ENCODE measurements at places on chromosomes 12 and 14.

GRCh38 chr14:70149596-70150165 is 39.1 kb downstream of the SLC8A3 start:
- DNase-seq = no peak

- DNase-seq = peak; percentile 58
These were observed 82.2 kb downstream of the PPP2R5C start for GRCh38 chr14:101843665-101844064.

- DNase-seq = no peak
These were observed 27.6 kb downstream of the TC2N start for GRCh38 chr14:91839749-91840148.

DNA sequence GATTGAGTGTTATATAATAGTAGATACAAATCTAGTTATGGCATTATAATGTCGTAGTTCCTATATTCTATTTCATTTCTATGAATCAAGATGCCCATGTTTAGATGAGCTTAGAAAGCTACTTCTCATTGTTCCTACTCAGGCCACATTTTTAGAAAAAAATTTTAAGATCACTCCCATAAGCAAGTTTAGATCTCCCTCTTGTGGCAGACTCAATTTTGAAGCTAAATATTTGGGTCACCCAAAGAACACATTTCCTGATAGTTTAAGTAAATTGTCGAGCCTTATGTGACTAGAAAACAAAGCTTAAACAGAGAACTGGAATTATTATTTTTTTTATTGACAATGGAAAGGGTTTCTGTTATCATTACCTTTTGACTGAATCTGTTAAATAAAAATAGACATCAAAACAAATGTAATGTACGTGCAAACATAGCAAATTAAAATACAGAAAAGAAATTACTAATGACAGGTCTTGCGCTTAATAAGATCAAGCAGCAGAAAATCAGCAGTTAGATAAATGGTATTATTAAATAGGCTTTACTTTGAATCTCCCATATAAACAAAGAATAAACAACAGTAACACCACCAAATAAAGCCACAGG is 180.2 kb downstream of the ACSS3 start:
- no peak for DNase-seq

GRCh38 chr12:128815779-128816642 is 7.7 kb downstream of the SLC15A4 start:
- no peak for DNase-seq

DNA sequence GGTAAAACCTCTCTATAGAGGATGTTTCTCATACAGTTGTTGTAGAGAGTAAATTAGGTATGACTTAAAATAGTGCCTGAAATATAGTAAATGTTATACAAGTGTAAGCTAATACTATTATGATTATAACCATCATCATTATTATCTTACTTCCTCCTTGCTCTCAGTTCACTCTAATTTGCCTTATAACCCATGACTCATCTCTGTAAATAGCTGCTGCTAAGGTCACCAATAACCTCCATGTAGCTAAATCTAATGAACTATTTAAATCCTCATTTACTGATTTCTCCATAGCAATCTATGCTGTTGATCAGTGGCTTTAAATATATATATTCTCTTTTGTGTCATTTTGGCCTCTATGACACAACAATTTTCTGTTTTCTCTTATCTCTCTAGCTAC is 109.6 kb downstream of the RMST start:
- DNase-seq = no peak

DNA sequence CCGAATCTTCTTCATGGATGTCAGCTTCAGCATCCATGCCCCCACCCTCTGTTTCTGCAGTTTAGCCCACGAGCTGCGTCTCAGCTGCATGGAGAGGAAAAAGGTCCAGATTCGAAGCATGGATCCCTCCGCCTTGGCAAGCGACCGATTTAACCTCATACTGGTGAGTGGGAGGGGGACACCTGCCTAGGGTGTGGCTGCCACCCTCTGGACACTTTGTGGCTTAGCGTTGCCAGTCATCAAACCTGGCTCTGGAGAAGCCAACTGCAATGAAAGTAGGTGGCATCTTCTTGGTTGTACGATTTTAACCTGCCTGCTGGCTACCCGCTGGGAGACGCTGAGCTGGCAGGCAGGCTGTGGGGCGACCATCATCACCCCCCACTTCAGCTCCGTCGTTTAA is 16.7 kb downstream of the DCAF4 start:
- DNase-seq = no peak

DNA sequence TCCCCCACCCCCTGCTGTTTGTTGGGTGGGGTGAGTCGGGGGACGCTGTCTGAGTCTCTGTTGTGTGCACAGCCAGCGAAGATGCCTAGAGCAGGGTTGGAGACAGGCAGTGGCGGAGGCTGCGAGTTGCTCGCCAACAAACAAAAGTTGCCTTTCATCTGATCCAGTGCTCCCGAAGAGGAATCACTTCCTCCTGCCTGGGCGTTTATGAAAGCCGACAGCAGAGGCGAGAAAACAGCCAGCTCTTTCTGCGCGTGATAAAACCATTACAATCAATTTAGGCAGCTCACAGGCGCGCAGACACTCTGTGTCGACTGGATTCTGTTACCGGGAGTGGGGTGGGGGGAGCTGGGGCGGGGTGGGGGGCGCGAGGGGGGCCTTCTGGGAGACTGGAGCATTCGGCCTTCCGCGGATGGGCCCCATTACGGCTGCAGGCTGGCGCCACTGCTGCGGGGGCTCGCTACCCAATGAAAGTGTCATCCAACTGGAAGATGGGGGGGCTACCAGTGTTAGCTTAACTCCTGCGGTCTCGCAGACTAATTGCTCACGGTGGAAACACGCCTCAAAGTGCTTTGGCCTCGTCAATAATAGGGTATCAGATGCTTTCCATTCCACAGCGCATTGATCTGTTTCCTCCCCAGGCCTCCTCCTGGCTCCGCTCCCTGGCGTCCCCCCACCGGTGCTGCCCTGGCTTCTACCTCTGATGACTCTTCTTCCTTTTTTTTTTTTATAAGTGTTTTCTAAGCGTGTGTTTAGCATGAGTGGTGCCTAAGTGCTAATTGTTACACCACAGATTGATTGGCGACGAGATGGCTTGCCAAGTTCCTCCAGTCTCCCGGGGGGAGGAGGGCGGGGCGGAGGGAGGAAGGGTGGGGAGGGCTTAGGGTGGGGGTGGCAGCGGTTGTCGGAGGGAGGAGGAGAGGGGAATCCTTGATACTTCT is 678.4 kb downstream of the MED13L start:
- DNase-seq = no peak

DNA sequence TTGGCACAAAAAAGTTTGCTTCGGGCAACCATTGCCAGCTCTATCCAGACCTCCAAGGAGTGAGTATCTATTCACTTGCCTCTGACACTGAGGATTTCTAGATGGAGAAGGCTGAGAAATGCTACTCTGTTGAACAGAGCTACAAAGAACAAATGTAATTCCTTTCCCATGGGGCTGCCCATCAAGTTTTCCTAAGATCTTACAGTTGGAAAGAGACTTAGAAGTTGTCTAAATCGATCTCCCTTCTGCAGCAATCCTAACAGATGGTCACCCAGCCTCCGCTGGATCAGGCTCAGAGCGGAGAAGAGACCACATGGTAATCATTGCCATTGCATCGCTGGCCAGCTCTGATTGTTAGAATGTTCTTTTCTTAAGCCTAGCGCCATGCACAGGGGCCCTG is 110.1 kb upstream of the BCL2L14 start:
- no peak for DNase-seq

GRCh38 chr12:102629262-102629888 is 149.0 kb upstream of the IGF1 start:
- DNase-seq = no peak

DNA sequence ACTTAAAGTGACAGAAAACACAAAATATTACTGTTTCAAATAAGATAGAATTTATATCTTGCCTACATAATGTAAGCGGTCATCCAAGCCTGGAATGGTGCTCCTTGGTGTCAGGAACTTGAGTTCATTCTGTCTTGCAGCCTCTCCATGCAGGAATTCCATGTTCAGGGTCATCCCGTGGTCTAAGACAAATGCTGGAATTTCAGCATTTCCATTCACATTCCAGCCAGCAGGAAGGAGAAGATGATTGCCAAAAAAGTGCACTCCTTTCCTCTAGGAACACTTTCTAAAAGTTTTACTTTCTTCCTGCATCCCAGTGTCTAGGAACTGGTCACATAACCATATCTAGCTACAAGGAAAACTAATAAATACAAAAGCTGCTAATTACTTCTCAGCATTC is 106.3 kb downstream of the PTPRO start:
- no peak for DNase-seq

DNA sequence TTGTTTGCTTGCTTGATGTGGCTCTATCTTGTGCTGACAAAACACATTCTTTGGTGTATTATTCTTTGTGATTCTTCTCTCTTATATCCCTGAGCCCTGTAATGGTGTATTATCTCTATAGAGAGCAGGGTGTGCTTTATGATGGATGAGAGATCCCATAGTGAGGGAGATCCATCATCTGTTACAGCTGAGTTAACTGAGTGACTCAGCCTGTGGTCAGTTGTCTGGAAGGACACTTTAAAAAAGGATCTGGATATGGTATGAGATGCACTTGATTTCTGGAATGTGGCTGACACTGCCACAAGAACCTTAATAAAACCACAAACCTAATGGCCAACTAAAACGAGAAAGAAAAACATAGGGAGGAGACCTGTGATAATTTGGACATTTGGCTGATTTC is 461.4 kb upstream of the SYT1 start:
- no peak for DNase-seq

- no peak for DNase-seq
These were observed 48.3 kb downstream of the ZFYVE21 start for GRCh38 chr14:103763730-103764488.

GRCh38 chr14:100708425-100709288 is 18.0 kb upstream of the DLK1 start:
- DNase-seq = no peak

- no peak for DNase-seq
These were observed 24.1 kb downstream of the DDX47 start for GRCh38 chr12:12837025-12837812.

DNA sequence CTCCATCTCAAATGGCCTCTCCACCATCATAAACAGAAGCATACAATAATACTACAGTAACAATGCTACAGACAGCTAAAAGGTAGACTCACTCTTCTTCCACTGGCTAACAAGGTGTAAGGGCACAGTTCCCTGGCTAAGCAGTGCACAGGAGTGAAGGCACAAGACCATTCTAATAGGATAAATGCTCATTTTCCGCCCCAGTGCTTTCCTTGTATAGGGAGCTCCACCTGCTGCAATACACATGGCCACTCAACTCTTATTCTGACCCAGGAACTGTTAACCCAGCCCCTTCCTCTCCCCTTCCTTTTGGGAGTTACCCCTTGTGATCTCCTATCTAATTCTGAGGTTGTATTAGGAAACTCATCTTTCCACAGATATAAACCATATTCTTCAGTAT is 124.6 kb downstream of the KCNK10 start:
- DNase-seq = no peak

- DNase-seq = no peak
These were observed 33.6 kb downstream of the KCNA1 start for GRCh38 chr12:4943067-4943937.

DNA sequence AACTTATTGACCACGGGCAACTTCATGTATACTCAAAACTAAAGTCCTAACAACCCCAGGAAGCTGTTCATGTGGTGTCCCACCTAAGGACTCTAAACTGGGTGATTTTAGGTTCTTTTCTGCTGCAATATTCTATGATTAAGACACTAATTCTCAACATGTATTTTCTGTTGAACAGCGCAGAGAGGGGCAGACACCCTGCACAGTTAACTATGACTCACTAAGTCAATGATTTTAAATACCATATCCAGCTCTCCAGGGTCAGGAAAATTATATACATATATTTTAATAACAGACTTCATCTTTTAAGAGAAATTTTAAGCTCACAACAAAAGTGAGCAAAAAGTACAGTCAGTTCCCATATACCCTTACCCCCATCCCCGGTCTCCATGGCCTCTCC is 85.0 kb downstream of the FOXN3 start:
- DNase-seq = no peak

DNA sequence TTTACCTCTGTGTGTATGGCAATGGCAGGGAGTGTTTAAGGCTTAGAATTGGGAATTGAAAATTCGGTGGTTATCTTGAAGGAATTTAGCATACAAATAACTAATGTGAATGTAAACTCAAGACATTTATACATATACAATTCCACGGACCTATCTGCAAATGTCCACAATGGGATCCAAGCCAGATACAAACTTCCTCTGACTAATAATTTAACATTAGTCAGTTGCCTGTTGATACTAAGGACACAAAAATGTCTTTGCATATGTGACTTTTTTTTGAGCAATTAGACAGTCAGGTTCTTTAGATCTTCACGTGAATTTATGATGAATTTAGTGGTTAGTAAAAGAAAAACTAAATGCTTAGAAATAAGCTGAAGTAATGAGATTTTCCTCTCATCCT is 40.5 kb downstream of the ESR2 start:
- DNase-seq = no peak

GRCh38 chr12:3034067-3034750 is 43.0 kb upstream of the TSPAN9 start:
- no peak for DNase-seq

GRCh38 chr12:12229556-12230092 is 37.2 kb downstream of the LRP6 start:
- no peak for DNase-seq

All from T follicular helper cell (primary cell).